ENCODE measurements at places on chromosomes 6 and 20.

- DNase-seq, result no peak
Observed at GRCh38 chr6:12494161-12494560, 204.0 kb downstream of the EDN1 start.

GRCh38 chr6:134574491-134574890 lies 256.6 kb upstream of the SGK1 start:
- no peak for DNase-seq

DNA sequence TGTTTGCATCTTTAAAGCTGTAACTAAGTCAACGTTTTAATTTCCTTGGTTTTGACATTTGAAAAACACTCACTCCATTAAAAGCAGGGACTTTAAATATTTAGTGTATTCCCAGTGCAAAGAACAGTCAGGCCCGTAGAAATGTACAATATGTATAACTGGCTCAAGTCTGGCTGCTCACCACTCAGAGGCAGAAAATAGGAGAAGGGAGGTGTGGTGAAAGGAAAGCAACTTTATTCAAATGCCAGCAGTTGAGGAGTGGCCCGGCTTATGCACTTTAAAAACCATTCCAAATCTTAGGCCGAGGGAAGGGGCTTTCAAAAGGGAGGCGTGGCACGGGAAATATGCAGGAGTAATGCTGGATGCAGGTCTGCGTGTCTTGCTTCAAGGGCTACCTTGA lies 120.6 kb downstream of the TMEM200A start:
- no peak for DNase-seq

GRCh38 chr6:168451805-168452517 lies 11.0 kb downstream of the SMOC2 start:
- no peak for DNase-seq

GRCh38 chr6:118830691-118831090 lies 63.3 kb upstream of the ASF1A start:
- DNase-seq, result no peak

DNA sequence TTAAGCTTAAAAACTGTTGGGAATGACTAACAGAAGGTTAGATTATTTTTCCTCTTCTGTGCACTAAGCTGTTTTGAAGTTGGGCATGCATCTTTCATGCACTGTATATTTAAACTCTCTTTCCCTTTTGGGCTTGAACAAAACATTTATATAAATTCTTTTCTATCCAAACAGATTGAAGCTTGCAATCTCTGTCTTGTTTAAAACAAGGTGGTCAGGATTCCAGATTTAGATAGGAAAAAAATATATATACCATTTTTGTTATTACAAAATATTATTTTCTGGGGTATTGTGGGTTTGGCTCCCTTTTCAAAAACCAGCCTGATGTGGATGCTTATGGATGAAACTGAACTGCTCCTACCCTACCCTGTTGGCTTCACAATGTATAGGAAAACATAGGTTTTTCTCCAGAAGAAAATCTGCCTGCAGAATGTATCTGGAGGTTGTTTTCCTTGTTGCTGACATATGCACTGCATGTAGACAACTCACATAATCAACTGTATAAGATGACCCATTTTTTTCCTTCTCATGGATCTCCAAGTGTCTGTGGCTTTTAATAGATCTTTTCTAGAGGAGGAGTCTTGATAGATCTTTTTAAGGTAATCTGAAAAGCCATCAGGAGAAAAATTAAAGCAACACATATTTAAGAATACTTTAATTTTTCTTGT lies 146.3 kb downstream of the PRL start:
- DNase-seq, result no peak

DNA sequence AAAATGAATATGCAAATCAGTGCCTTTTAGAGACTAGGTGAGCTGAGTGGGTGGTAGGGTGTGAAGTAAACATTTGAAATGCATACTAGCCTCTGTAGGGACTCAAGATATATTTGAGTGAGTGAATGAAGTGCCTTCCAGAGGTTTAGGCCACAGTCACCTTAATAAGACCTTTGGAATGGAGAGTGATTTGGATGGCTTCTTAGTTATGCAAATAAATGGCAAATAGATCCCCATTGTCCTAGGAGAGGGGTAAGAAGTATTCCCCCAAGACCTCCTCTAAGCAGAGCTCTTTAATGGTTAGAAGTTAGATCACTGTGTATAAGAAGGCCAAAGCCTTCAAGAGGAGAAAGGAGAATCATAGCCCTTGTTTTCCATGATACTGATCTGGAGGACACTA lies 47.8 kb upstream of the IMPG1 start:
- DNase-seq, result no peak

DNA sequence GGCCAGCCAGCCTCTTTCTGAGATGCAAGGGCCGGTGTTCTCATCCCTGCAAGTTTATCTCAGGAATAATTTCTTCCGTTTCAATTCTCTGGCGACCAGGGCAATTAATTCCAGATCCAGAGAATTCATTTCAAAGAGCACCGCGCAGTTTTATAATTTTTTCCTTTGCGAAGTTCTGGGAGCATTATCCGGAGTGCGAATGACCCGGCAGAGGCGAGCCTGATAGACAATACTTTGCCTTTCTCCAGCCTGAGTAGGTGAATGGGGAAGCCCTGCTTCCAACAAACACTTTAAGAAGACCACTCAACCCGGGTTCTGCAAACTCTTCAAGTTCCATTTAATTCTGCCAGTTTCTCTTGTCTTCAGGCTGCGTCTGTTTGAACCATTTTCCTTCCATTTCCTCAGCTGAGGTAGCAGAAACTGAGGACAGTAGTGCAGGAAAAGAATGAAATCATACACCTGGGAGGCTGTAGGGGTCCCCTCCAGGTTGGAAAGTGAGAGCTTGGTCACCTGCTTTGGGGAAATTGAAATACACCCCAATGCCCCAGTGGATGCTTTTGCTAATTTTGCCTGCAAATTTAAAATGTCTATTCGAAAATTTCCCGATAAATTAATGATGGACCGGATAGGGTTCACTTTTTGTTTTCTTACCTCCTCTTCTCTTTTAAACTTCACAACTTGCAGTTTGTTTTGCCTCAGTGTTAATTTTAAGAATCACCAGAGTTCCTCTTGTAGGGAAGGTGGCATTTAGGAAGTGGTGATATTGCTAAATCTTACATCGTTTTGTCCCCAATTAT lies 1.1 kb downstream of the VGLL2 start:
- DNase-seq, result no peak

DNA sequence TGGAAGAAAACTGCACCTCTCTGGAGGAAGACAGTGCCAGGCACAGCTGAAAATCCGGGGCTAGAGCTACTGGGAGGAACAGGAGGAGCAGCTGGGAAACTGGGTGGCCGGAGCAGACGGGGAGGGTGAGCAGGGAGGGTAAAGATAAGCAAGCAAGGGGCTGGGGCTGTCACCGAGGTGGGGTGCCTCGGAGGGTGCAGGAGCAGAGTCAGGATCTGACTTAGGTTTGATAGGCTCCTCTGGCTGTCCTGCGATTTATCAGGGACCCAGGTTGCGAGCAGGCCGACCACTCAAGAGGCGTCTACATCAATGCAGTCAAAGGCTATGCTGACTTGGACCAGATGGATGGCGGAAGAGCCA lies 12.3 kb downstream of the TSHZ2 start:
- DNase-seq, result no peak

GRCh38 chr6:155660251-155660977 lies 204.8 kb upstream of the NOX3 start:
- no peak for DNase-seq

DNA sequence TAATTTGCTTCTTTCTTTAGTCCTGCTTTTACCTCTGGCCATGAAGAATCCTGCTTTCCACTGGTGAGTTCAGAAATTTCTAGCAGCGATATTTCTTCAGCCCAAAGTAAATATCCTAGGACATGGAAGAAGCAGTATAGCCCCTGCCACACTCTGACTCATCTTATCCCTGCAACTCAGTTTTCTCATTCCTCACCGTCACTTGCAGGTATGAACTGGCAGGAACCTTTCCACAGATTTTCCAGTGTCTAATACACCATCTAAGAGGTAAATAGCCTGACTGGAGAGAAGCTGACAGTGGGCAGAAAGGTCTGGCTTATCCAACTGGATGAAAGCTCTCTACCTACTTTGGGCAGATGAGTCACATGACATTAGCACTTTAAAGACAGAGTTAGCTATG lies 816.7 kb upstream of the FLRT3 start:
- DNase-seq, result no peak

DNA sequence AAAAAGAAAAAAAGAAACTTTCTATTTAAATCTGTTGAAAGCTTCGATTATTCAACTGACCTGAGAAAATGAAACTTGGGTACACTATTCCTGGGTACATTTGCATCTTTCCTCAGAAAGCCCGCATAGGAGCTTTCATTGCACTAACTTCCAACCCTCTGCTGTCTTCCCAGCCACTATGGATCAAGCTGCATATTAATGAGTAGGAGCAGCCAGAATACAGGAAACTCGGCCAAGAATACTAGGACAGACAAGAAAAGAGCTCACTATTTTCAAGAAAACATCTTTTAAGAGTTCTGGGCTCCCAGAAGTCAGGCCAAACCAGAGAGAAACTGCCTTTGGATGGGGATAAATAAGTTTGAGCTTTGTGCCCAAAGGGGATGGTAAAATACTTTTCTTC lies 135.0 kb upstream of the CCDC28A start:
- DNase-seq, result no peak

DNA sequence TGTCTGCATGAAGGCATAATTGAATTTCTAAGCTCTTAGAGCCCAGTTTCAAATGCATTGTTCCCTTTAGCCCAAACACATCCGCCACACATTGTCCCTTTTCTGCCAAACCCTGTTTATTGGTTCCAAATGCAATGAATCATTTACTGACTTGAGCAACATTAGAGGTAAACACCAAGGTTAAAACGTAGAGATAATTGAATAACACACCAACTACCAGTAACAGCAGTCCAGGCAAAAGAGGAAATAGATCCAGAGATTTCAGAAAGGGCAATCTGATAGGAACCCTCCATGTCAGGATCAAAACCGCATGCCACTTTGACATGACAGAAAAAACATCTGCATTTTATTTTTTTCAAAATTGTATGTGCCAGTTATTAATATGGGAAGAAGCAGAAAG lies 114.8 kb downstream of the PKHD1 start:
- no peak for DNase-seq

DNA sequence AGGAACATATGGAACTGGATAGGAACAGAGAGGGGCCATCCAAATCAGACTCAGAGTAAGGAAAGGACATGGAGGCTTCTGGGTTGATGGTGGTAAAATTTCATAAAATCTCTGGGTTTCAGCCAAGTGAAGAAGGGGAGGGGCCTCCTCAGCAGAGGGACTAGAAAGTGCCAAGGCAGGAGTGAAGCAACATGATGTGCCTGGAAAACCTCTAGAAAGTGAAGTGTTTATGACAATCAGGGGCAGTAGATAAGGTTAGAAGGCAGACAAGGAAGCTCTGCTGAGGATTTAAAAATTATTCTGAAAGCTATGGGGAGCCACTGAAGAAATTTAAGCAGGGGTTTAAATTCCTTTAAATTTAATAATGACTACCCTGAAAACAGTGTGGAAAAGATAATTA lies 126.0 kb upstream of the TENT5A start:
- DNase-seq, result no peak

DNA sequence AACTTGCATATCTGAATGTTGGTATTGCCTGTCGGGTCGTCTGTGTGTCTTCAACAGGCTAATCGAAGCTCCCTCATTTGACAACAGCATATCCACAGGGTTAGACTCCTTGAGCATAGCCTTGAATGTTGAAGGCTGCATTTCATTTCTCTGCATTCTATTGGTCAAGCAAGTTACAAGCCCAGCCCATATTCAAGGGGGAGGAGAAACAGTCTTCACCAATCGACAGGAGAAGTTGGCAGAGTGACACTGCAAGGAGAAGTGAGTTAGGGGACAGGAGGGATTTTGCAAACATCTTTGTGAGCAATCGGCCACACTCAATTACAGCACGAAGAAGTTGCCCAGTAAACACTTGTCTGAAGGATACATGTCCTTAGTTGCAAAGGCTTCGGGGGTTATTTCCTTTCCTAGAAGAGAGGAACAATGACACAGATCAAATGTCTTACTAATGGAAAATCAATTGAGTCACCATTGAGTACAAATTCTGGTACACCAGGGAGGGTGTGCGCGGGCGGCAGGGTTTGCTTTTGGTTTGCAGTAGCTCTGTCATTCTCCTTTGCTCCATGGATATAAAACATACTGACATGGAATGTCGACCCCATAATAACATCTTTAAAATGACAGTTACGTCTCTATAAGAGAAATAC lies 60.6 kb upstream of the NT5E start:
- DNase-seq, result peak; percentile 21

GRCh38 chr6:41462033-41462432 lies 84.1 kb upstream of the FOXP4 start:
- no peak for DNase-seq

DNA sequence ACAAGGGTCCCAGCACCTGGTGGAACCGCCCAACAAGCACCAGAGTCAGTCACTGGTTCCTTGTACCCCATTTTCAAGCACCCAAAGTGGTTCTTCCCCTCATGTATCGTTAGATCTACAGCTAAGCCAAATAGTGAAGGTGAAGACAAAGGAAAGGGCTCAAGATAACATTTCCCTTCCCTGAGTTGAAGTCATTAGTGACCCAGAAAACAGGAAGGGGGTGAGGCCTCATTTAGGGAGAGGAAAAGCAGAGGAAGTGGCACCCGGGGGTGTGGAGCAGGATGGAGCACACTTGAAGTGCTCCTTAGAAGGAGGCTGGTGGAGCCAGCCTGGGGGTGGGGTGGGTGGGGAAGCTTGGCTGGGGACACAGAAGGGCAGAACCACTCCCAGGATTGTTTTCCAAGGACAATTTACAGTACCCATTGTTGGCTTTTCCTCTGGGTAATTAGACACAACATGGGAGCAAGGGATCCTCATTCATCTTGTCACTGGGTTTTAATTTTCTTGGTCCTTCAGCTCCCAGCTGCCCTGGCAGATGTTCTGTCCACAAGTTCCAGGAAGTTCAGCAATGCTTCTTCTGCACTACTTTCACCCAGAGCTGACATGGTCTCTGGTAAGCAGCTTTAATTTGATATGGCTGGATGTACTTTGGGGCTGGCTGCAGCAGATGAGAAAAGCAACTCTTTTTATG lies 73.3 kb upstream of the CD93 start:
- DNase-seq, result no peak

DNA sequence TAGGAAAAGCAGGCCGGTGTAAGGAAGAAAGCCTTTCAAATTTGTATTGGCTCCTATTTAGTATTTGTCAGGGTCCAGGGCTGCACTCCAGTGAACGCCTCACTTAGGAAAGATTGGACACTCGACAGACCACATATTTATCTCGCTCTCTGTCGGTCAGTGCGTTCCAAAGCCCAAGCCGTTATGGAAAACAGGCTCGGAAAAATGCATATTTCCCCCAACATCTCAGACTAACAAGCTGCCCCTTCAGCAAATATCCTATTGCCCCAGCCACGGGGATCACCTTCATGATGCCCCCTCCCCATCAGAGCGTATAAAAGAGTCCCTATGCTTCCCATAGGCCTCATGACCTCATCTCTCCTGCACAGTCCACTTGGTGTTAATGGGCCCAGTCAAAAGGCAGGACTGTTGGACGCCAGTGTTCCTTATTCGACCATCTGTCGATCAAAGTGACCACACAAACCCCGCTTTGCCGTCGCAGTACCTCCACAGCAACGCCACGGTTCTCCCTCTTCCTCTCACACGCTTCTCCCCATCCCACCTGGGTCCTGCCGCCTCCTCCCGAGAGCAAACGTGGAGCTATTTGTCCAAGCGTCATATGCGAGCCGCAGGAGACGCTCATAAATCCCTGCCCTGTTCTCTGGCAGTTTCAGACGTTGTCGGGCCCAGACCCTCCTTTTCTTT lies 63.3 kb downstream of the NPEPL1 start:
- DNase-seq, result no peak

All from stimulated activated CD8-positive, alpha-beta memory T cell treated with anti-CD3 and anti-CD28 coated beads, Interleukin-15, amount 100 ng/mL, for 48 hours (primary cell).